ENCODE measurements at places on chromosomes 13 and 19.

- H3K4me1 ChIP-seq: peaks cover 18% of the 10 kb centered on the region
- H3K27ac ChIP-seq: peak overlapping the region; percentile 92
- H3K4me3 ChIP-seq: peak overlapping the region; percentile 90
- no peaks in the 10 kb centered on the region for H3K27me3 ChIP-seq
- peaks cover 17% of the 10 kb centered on the region for H3K36me3 ChIP-seq
Measured at GRCh38 chr13:52195401-52195837, 36.0 kb upstream of the NEK3 start.

GRCh38 chr13:110349239-110349638, 42.2 kb downstream of the COL4A2 start:
- H3K4me3 ChIP-seq: no peak overlapping the region
- H3K4me1 ChIP-seq: no peaks in the 10 kb centered on the region
- H3K27me3 ChIP-seq: peaks cover 10% of the 10 kb centered on the region
- no peak overlapping the region for H3K27ac ChIP-seq
- DNase-seq: no peak
- H3K36me3 ChIP-seq: peaks cover 1% of the 10 kb centered on the region

GRCh38 chr13:54845351-54845965, 1816.8 kb downstream of the OLFM4 start:
- H3K4me3 ChIP-seq: no peak overlapping the region
- DNase-seq: no peak
- no peaks in the 10 kb centered on the region for H3K4me1 ChIP-seq
- no peak overlapping the region for H3K27ac ChIP-seq

- no peaks in the 10 kb centered on the region for H3K4me1 ChIP-seq
- no peak overlapping the region for H3K4me3 ChIP-seq
Measured at GRCh38 chr19:43723588-43723987, 7.7 kb downstream of the IRGC start.

GRCh38 chr13:79692846-79693245, 211.9 kb downstream of the NDFIP2 start:
- no peak overlapping the region for H3K4me3 ChIP-seq
- H3K27ac ChIP-seq: no peak overlapping the region
- H3K36me3 ChIP-seq: no peaks in the 10 kb centered on the region
- DNase-seq: no peak
- no peaks in the 10 kb centered on the region for H3K4me1 ChIP-seq

GRCh38 chr13:76783798-76784197, 102.4 kb downstream of the KCTD12 start:
- DNase-seq: no peak
- no peak overlapping the region for H3K4me3 ChIP-seq
- H3K4me1 ChIP-seq: no peaks in the 10 kb centered on the region
- peaks cover 2% of the 10 kb centered on the region for H3K36me3 ChIP-seq
- H3K27ac ChIP-seq: no peak overlapping the region
- H3K27me3 ChIP-seq: peaks cover 44% of the 10 kb centered on the region

DNA sequence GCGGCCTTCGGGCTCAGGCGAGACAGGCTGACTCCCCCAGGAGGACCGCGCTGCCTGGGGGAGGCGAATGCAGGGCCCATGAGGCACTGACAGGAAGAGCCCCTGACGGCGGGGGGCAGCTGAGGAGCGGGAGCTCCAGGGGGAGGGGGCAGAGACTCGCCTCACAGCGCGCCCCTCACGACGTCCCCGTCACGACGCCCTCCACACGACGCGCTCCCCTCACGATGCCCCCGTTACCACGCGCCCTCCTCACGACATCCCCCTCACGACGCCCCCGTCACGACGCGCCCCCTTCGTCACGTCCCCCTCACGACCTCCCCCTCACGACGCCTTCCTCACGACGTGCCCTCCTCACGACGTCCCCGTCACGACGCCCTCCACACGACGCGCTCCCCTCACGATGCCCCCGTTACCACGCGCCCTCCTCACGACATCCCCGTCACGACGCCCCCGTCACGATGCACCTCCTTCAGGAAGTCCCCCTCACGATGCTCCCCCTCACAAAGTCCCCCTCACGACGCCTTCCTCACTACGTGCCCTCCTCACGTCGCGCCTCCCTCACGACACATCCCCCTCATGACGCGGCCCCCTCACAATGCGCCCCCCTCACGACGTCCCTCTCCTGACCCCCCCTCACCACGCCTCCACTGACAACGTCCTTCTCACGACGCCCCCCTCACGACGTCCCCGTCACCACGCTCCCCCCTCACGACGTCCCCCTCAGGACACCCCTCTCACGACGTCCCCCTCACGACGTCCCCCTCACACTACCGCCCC, 99.6 kb downstream of the ING1 start:
- no peak overlapping the region for H3K27ac ChIP-seq
- H3K27me3 ChIP-seq: peaks cover 48% of the 10 kb centered on the region
- no peaks in the 10 kb centered on the region for H3K4me1 ChIP-seq
- no peaks in the 10 kb centered on the region for H3K36me3 ChIP-seq
- DNase-seq: no peak

DNA sequence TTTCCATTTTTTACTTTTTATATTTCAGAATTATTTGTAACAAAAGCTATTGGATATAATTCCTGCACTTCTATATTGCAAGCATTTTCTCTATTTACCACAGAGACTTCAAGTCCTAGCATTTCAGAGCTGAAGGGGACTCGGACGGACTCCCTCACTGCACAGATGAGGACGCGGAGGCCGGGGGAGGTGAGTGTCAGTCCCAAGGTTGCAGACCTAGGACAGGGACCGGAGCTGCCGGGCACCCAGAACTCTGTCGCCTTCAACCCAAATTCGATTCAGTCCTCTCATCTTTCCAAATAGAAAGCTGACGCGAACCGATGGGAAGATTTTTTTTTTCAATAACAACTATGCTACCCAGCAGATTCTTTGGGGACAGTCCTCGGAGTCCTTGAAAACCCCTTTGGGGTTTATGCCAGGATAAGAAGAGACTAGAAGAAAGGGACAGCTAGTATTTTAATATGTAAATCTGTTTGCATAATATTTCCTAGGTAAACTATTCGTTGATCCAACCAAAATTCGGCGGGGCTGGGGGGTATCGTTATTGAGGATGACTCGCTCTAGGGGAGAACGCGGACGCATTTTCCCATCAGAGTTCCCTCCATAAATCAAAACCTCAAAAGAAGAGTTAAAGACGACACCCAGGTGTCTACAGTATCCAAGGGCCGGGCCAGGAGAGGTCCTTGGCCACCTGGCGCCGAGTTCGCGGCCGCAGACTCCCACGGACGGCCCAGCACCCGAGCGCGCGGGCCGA, 803 bp downstream of the FLT3 start:
- no peak overlapping the region for H3K27ac ChIP-seq
- H3K4me1 ChIP-seq: no peaks in the 10 kb centered on the region

GRCh38 chr19:15897026-15897737, 692 bp downstream of the CYP4F2 start:
- H3K27ac ChIP-seq: no peak overlapping the region
- no peaks in the 10 kb centered on the region for H3K4me1 ChIP-seq
- DNase-seq: no peak
- peaks cover 26% of the 10 kb centered on the region for H3K27me3 ChIP-seq

GRCh38 chr13:57624565-57625435, 6.7 kb upstream of the PCDH17 start:
- H3K4me1 ChIP-seq: no peaks in the 10 kb centered on the region
- no peaks in the 10 kb centered on the region for H3K36me3 ChIP-seq
- H3K27me3 ChIP-seq: peaks cover 10% of the 10 kb centered on the region

- H3K4me1 ChIP-seq: peaks cover 5% of the 10 kb centered on the region
- peaks cover 5% of the 10 kb centered on the region for H3K36me3 ChIP-seq
- H3K4me3 ChIP-seq: peak overlapping the region; percentile 72
- peak; percentile 48 for DNase-seq
Measured at GRCh38 chr19:47239610-47240296, 8.8 kb upstream of the BBC3 start.
